ENCODE measurements at places on chromosomes 7 and 10.

DNA sequence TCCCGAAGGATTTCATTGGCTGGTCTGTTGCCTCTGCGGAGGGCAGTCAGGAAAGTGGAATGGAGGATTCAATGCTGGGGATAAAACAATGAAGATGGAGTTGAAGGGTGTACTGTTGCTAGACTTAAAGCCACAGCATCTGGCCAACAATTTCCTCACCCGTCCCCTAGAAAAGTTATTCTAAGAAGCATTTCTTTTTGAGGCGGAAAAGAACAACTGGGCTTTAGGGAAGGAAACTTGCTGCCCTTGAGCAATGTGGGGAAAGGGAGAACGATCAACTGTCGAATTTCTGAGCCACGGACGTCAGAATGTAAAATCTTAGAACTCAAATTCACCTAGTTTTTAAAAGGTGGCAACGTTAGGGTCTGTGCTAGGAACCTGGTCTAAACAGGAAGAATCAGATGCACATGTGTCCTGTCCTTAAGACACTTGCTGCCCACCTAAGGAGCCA is 664 bp downstream of the FMC1 start:
- DNase-seq = no peak

GRCh38 chr7:157120181-157120580 is 18.5 kb upstream of the UBE3C start:
- no peak for DNase-seq

- no peak for DNase-seq
Measured at GRCh38 chr7:6365451-6365850, 82.3 kb downstream of the DAGLB start.

GRCh38 chr7:97026715-97027426 is 2.2 kb upstream of the DLX5 start:
- no peak for DNase-seq

GRCh38 chr7:24466168-24466768 is 107.0 kb upstream of the PALS2 start:
- no peak for DNase-seq

GRCh38 chr7:27302590-27302989 is 60.0 kb downstream of the EVX1 start:
- no peak for DNase-seq

- no peak for DNase-seq
Measured at GRCh38 chr7:130274296-130274695, 7.6 kb downstream of the CPA2 start.

- DNase-seq = no peak
Measured at GRCh38 chr10:114306116-114306973, 67.3 kb downstream of the VWA2 start.

DNA sequence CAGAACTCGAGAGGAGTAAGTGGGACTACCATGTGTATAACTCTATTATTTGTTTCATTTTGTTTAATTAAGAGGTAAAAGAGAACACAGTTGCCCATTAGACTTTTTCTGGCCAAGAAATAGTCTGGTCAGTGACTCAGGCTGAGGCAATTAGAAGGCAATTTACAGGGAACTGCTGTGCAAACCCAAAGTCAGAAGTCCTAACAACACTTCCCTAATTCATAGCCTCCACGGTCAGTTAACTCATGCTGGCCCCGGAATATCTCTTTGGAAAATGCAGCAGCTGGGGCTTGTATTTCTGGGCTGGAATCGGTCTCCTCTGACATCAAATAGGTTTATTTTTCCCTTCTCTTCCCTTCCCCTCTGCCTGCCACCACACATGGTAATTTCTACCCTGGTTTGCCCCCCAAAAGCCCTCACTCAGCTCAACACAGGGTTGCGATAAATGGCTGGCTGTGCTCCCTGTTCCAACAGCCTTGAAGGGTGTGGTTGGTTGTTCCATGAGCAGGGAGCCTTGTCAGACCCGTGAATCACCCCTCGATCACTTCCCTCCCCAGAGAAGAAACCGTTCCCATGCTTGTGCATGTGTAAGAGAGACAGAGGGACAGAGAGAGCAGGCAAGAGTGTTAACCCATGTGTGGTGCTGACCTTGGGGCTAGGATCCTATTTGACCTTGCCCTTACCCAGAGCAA is 5.3 kb downstream of the SH3PXD2A start:
- DNase-seq = no peak

- DNase-seq = no peak
Measured at GRCh38 chr7:148155826-148156225, 434.7 kb upstream of the C7orf33 start.

DNA sequence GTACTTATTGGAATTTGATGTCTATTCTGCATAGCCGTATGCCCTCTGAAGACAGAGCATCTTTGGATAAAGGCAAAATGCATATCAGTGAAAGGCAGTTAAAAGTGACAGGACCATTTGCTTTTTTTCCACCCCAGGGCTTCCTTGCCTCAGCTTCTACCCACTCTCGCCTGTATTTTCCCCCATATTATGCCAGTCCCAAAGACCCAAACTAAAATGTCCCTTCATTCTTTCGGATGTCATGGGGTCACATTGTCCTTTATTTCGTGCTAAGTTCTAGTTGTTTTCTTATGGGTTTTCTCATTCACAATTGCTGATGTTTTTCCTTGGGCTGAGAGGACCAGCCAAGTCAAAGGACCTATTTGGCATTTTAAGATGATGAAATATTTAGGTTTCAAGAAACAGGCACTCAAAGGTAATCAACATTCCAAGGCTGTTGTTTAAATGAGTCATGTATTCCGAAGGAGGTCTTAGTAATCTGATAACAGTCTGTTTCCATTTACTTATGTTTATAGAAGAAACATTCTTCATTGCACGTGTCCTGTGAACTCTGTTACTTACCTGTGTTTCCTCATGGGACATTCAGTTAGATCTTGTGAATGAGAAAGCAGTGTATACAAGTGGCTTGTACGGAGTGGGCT is 74.1 kb downstream of the DNAH11 start:
- no peak for DNase-seq

DNA sequence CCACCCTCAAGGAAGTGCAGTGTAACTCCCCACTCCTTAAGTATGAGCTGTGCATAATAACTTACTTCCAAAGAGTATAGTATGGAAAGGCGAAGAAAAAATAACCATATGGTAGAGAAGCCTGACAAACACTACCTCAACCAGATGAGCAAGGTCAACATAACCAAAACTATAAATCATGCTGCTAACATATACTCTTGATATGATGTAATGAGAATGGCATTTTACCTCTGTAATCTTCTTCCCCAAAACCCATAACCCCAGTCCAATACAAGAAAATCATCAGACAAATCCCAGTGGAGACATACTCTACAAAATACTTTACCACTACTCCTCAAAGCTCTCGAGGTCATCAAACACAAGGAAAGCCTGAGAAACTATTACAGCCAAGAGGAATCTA is 15.8 kb downstream of the OSBPL3 start:
- no peak for DNase-seq

GRCh38 chr10:103080891-103081581 is 112.0 kb downstream of the NT5C2 start:
- DNase-seq = no peak

- no peak for DNase-seq
Measured at GRCh38 chr7:32164341-32164996, 94.3 kb upstream of the PDE1C start.

- DNase-seq = no peak
Measured at GRCh38 chr10:71264345-71265200, 52.2 kb downstream of the UNC5B start.

GRCh38 chr7:91520645-91521044 is 256.4 kb downstream of the FZD1 start:
- DNase-seq = no peak

DNA sequence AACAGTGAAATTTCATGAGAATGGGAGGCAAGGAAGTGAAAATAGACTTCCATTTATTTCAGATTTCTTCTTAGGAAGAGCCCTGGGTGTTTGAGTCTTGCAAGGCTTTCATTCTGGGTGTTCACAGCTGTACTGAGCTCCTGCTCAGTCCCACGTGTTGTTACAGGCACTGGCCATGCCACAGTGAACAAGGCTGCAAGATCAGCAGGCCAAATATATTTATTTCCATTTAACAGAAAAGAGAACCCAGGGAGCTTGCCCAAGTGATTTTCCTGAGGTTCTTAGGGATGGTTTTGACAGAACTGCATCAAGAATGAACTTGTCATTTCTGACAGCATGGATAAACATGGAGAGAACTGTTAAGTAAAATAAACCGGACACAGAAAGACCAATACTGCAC is 54.5 kb upstream of the CD36 start:
- no peak for DNase-seq

DNA sequence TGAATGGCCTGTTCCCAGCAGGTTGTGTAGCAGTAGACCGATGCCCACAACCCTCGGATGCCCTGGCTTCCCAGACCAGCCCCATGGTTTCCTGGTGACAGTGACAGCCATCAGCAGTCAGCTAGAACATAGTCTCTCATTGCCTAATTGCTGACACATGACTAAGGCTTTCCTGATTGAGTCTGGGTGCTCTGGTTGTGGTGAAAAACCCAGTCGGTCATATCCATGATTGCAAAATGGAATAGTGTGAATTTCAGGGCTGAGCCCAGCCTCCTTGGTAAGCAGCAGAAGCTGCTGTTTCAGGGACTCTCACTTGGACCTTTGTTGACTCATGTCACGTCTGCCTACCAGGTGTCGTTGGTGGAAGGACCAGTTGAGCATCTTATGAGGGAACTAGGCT is 36.6 kb downstream of the POR start:
- no peak for DNase-seq

- no peak for DNase-seq
Measured at GRCh38 chr7:54116956-54117355, 425.2 kb upstream of the VSTM2A start.

- peak; percentile 9 for DNase-seq
Measured at GRCh38 chr10:71093531-71093930, 118.8 kb upstream of the UNC5B start.

DNA sequence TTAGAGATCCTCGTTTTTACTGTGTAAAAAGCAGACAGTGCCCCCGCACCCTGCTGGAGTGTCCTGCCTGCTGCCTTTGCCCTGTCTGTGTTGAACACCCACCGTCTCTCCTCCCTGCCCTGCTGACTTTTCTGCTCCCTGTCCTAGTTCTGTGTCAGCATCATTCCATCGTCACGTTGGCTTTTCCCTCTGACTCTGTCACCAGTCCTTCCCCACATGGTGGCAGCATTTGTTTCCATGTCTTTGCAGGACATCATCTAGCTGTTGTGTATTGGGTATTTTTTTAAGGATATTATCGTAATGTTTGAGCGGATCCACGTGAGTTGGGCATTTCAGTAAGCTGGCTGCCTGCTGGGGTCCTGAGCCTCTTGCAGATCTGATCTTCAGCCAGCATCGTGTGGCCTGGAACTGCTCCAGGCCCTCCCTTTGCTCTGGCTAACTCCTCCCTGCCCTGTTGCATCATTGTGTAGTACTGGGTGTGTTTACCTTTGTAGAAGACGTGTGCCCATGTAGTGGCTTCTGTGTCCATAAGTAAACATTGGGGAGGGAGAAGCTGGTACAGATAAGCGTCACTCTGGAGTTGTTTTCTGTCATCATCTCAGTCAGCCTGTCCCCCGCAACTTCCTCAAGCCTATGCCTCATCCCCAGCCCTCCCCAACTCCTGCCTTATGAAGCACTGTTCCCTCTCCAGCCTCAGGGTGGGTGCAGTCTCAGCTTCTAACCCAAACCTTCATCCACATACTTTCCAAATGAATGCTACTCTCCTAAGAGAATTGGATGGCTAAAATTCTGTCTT is 44.3 kb downstream of the TRRAP start:
- DNase-seq = no peak

GRCh38 chr10:43138757-43139241 is 554 bp downstream of the CSGALNACT2 start:
- peak; percentile 69 for DNase-seq

DNA sequence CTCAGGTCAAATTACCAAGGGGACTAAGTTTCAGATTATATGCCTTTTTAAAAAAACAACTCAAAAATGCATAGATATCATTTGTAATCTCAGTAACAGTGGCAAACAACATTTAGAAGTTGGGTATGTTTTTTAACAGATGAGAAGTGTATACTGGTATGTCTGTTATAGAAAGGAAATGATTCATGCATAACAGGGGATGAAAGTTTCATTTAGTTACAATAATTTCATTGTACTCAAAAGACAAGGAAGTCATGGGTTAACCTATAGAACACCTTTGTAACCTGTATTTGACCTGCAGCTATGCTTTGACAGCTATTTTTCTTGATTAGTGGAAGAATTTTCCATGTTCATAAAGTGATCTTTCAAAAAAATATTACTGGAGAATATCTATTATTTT is 35.4 kb upstream of the FAM133B start:
- DNase-seq = no peak

DNA sequence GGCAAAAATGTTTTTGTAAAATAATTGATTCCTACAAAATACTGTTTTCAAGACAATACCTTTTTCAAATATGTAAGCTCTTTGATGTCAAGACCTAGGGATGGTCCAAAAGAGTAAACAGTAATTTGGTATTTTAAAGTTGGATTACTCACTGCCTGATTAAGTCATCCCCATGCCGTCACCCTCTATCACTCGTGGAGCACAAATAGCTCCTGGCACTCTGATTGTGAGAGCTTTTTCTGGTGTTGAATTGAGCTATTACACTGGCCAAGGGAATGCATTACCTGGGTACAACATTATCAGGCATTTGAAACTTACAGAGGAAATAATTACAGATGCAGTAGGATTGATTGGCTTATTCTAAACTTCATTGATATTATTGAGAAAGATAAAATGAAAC is 231.9 kb upstream of the GRM3 start:
- DNase-seq = no peak

DNA sequence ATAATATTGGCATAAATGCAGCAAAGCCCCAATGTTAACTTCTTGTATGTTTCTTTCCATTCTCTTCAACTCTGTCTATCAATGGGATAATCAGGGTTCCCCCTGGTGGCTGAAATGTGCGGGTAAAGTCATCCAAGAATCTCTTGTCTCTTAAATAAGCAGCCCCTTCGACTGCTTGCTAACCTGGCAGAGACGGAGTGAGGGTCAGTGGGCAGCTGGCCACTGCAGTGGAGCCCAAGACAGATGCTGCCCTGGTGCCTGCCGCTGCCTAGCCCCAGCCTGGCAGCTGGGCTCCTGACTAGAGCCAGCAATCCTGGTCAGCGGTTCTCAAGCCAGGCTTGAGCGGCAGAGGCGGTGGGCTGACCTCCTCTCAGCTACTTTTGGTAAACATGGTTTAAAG is 248.9 kb downstream of the COBL start:
- no peak for DNase-seq

- no peak for DNase-seq
Measured at GRCh38 chr7:39091774-39092173, 114.1 kb downstream of the POU6F2 start.
